ENCODE measurements at places on chromosomes 6 and 20. TPM values are rescaled to one million over a fixed set of nuclear protein-coding genes. Genes with fewer than 3 reads are reported as not detected.

GRCh38 chr6:64084185-64084663, 448.6 kb downstream of the PHF3 start:
- no peak for DNase-seq

GRCh38 chr6:20302168-20302567, 89.9 kb upstream of the MBOAT1 start:
- DNase-seq: no peak

TLDC2 gene
- 3.7 TPM for polyA plus RNA-seq

DNA sequence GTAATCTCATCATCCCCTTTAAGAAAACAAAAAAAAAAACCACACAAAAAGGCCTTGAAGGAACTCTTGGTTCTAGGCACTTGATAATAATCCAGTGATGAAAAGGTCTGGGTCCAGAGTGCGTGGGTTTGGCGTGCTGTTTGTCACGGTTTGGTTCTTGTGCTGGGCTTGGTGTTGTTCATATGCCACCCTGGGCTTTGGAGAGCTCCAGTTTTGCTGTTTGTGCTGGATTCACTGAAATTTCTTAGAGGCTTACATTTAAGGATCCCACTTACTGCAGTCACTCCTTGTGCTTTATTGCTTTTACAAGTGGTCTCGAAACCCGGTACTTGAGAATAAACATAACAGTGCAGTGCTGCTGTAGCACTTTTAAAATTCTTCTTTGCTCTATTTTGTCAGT, 68.8 kb upstream of the XRN2 start:
- no peak for DNase-seq

OTOR gene
- 0.20 TPM for polyA plus RNA-seq

- no peak for DNase-seq
Measured at GRCh38 chr20:10848810-10849370, 175.1 kb upstream of the JAG1 start.

- no peak for DNase-seq
Measured at GRCh38 chr6:33609528-33609927, 11.6 kb upstream of the ITPR3 start.

DNA sequence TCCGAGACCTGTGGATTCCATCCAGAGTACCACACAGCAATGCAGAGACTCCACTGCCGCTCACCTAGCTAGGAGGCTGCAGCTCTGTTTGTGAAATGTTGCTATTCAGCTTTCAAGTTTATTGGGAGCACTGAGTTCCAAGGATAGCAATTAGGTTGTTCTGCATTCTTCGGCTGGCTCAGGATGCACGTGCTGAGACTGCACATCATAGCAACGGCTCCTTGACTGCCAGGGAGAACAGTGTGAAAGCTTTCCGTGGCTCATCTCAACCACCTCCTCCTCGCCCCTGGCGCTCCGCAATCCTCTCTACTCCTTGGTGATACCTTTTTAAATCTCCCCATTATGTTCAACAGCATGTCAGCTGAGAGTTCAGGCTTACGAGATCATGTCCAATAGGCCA, 116.6 kb downstream of the TSHZ2 start:
- DNase-seq: no peak

- no peak for DNase-seq
Measured at GRCh38 chr6:22367346-22367745, 70.5 kb upstream of the PRL start.

- no peak for DNase-seq
Measured at GRCh38 chr6:85887461-85887860, 244.8 kb upstream of the SYNCRIP start.

RNF39 gene
- 1.4 TPM for polyA plus RNA-seq

- no peak for DNase-seq
Measured at GRCh38 chr6:20274137-20274536, 61.9 kb upstream of the MBOAT1 start.

DNA sequence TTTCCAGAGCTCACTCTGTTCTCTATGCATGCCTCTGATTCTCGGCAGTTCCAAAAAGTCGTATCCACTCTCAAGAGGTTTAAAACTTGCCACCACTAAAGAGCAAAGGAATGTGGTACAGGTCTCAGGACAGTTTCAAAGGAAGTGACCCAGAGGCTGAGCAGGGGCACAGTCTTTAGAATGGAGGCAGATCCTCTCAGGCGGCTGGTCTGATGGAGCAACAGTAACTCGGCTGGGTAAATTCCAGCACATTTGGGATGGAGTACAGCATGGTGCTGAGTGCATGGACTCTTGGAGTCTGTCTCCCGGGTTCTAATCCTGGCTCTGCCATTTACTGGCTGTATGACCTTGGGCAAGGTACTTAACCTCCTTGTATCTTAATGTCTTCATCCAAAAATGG, 88.1 kb upstream of the BACH2 start:
- no peak for DNase-seq

DNA sequence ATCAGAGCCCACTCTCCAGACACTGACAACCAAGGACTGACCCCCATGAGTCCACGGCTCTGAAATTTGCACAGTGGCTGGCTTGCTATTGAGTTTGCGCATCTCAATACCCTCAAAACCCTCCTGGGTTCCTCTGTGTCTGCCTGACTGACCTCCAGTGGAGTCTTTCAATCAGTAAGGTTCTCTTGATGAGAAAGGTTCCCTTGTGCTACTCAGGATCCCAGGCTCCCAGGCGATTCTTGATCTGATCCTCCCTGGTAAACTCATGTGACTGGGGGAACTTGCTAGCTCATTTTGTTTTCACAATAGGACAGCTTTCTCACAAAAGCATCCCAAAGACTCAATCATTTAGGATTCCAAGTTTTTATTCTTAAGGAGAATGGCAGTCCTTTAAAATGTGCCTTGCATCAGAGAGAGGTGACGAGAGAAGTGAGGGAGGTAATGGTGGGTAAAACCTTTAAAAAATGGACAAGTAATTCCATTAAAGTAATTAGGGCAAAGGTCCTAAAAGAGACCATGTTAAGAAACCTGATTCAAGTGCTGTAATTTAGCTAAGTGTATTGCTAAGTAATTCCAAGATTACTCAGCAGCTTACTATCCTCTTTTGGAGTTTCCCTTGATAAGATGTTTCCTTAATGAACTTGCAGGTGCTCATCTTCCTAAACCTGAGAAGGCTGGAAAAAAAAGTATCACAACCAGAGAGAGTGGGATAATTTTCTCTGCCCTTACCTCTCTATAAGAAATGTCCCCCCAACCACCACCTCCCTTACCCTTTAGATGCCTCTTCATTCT, 304.7 kb upstream of the SGK1 start:
- no peak for DNase-seq

- DNase-seq: no peak
Measured at GRCh38 chr20:1346315-1346969, 17.5 kb upstream of the SDCBP2 start.

PROKR2 gene
- polyA plus RNA-seq: 0.26 TPM

DNA sequence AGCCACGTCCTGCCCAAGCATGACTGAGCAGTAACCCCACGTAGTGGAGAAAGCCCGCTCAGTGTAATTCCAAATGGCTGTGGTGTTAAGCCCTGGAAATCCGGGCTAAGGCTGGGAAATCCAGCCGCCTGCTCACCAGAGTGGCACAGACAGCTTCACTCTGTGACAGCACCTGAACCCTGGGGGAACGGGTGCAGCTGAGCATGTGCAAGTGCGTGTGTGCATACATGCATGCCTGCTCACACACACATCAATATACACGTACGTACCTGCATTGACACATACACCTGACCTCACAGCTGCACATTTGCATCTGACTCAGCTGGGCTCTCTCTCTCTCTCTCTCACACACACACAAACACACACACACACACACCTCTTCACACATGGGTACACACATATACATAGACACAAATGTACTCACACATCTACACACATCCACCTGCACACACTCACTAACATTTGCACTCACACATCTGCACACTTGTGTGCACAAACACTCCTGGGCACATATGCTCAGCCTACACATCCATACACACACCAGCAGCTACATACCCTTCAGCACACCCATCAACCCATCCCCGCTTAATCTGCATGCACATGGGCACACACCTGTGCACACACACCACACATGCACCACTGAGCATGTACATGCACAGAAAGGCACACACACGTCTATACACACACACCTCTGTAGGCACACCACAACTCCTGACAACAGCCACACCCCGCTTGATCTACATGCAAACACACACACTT, 114.1 kb downstream of the GRM4 start:
- DNase-seq: no peak

DNA sequence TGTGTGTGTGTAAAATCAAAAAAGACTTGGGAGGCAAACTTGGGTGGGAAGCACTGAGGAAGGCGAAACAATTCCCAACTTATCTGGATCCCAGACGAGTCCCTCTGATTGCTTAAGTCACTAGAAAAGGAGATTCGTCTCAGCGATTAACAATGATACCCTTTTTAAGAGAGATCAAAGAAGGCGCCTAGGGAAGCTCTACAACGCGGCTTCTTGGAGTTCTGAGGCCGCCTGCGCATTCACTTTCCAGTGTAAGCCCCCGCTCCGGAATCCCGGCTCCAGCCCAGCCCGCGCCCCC, 8.7 kb upstream of the TBX18 start:
- no peak for DNase-seq

HAO1 gene
- not detected for polyA plus RNA-seq

DNA sequence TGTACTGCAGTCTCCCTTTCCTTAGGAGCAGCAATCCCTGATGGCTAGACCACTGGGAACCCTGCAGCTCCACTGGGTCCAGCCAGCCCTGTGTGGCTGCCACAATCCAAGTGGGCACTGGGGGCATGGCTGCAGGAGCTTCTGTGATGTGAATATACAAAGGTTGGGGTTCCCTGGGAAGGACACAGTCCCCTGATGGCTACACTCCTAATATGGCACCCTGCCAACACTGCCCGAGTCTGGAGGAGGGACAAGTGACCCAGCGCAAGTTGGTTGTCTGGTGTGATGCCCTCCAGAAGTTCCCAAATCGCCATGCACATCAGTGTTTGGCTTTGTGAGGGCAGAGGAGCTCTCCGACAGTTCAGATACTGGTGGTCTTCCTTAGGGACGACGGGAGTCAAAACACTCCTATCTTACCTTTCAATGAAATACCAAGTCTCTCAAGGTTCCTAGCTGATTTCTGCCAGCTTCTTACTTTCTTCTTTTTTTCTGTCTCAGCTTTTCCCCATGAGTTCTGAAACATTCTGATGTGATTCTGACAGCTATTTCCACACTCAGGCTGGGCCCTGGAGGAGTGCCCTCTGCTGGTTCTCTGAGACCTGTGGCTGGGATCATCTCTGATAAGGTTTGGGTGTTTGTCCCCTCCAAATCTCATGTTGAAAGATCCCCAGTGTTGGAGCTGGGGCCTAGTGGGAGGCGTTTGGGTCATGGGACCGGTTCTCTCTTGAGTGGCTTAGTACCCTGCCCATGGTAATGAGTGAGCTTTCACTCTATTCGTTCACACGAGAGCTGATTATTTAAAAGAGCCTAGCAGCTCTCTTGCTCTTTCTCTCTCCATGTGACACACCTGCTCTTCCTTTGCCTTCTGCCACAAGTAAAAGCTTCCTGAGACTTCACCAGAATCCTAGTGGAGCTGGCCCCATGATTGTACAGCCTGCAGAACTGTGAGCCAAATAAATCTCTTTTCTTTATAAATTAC, 15.5 kb upstream of the ZFP57 start:
- no peak for DNase-seq

DNA sequence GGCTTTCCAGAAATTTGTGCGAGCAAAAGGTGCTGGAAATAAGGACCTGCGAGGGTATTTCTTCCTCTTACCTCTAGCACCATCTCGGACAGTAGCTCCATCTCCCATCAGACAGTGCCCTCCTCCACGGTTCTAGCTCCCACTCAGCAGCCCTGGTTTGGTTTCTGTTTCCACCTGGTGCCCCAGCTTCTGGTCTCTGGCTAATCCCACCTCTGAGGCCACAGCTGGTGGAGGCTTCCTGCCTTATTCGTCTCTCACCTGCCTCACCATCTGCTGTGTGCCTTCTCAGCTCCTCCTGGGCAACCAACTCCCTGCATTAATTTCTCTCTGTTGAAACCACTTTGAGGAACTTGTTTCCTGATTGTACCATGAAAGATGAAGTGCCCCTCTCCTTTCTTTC, 162.4 kb upstream of the CDYL start:
- no peak for DNase-seq

- no peak for DNase-seq
Measured at GRCh38 chr6:127058027-127058426, 60.4 kb upstream of the RSPO3 start.
